Activated naive CD4-positive, alpha-beta T cell treated with Interleukin-2 at 50 U/mL for 16 hours (primary cell): ENCODE measurements at places on chromosomes 13 and 19.

GRCh38 chr19:44684892-44685863 lies 13.8 kb upstream of the CEACAM16 start:
- DNase-seq, result no peak

DNA sequence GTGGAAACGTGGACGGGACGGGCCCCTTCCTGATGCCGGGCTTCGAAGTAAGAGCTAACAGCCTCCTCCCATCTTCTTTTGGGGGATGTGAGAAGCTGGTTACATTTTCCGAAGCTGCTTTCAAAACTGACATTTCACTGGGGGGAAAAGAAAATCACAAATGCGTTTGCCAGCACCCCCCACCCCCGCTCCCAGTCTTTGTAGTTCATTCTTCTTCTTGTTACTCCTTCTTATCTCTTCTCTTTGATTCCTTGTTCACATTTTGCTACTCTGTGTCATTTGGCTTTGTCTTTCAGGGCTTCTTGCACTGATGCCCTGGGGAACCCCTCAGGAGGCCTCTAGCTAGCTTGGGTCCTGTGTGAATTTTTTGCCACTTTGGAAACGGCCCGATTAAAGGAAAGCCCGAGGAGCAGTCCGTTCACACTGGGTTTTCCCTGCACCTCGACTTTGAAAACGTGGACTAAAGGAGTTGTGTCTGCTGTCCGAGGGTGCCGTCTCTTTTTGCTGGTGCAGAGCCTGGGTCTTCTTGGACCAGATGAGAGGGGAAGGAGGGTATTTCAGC lies 1.3 kb downstream of the CARM1 start:
- peak; percentile 30 for DNase-seq

GRCh38 chr19:51093101-51093500 lies 10.4 kb upstream of the KLK14 start:
- DNase-seq, result no peak

GRCh38 chr13:93345024-93345423 lies 118.4 kb downstream of the GPC6 start:
- no peak for DNase-seq

DNA sequence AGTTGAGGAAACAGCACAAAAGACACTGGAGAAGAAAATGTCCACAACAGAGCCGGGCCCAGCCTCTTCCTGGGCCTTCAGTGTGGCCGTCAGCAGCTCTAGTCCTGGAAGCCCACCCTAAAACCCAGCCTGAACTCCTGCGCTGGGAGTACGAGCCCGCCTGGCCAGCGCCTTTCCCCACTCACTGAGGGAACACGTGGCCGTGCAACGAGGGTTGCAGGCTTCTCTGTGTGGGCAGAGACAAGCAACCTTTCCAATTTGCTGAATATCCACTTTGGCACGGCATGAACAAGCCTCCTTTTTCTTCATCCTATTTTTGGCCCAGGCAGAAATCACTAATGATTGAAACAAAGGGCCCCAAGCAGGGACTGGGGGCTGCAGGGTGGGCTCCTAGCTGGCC lies 89.2 kb downstream of the CRYL1 start:
- no peak for DNase-seq

GRCh38 chr13:99042521-99043250 lies 64.8 kb upstream of the DOCK9 start:
- no peak for DNase-seq

GRCh38 chr13:67806796-67807195 lies 576.7 kb upstream of the PCDH9 start:
- DNase-seq, result no peak

- no peak for DNase-seq
These were observed 97.4 kb upstream of the AKAP11 start for GRCh38 chr13:42174344-42175162.

- no peak for DNase-seq
These were observed 811.8 kb upstream of the GPC6 start for GRCh38 chr13:92414851-92415250.

DNA sequence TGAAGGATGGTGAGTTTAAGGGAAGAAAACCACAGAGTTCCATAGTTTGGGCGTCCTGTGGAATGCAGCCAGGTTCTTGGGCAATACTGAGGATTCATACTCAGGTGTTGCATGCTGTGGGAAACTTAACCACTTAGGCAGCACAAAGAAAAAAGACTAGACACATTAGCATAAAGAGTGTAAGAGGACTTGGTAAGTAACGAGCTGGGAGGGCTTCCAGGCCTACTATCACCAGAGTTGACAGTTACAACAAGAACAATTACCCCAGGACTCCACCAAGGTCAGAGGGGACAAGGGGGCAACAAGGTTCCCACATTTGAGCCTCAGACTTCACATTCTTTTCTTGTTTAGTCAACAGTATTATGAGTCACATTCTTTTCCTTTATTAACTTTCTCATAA lies 33.2 kb downstream of the KCTD12 start:
- no peak for DNase-seq

GRCh38 chr19:55369653-55370304 lies 484 bp downstream of the IL11 start:
- DNase-seq, result peak; percentile 30

- DNase-seq, result no peak
These were observed 24.4 kb downstream of the LTBP4 start for GRCh38 chr19:40625406-40626120.

GRCh38 chr19:44712864-44713515 lies 14.0 kb downstream of the CEACAM16 start:
- no peak for DNase-seq

DNA sequence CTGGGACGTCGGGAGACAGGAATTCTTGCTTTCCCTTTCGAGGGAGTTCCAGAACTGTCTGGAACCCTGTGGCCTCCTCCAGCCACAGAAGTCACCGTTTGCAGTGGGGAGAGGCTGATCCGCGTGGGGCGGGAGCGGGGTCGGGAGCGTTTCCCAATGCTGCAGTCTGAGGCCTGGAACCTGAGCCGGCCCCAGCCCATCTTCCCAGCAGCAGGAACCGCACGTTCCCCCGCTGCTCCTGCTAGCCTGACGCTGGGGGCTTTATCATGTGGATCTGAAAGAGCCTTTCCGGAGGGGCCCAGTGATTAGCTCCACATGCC lies 13.4 kb downstream of the DPP9 start:
- DNase-seq, result no peak

GRCh38 chr13:51614350-51614786 lies 30.1 kb downstream of the WDFY2 start:
- DNase-seq, result peak; percentile 40

DNA sequence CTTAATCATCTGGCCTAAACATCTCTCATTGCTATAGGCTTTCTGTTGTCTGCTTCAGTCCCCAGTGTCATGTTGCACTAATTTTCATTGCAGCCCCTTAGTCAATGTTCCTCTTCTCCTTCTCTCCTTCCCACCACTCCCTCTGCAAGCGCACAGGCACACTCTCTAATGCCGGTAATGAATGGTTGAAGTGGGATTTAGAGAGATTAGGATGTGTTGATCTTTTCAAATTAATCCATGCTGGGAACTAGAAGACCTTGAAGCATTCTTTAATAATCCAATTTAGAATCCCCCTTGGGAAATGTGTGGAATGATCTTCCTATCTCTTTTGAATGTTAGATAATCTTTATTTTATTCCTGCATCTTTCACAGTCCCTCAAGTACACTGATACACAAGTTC lies 33.2 kb upstream of the NDFIP2 start:
- DNase-seq, result no peak

- DNase-seq, result no peak
These were observed 841 bp upstream of the ZC3H13 start for GRCh38 chr13:46053162-46054012.

DNA sequence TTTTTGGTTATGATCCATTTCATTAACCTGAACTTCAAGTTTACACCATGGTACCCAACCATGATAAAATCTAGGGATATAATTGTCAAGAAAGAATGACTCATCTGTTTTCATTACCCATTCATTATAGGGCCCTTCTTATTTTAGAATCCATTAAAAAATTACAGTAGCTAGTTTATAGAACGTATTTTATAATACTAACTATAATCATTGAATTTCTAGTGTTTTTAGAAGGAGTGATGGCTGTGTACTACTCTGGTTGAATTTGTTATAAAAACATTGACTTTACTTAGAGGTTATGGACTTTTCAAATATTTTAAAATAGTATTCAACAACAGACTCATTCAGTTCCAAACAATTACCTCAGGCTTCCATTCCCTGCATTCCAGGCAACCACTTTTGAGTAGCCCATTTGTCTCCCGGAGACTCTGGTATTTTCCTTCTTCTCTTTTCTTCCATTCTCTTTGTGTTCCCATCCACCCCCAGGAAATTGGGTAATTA lies 71.9 kb upstream of the KLF12 start:
- no peak for DNase-seq

GRCh38 chr13:108176685-108177274 lies 38.6 kb downstream of the LIG4 start:
- peak; percentile 59 for DNase-seq

DNA sequence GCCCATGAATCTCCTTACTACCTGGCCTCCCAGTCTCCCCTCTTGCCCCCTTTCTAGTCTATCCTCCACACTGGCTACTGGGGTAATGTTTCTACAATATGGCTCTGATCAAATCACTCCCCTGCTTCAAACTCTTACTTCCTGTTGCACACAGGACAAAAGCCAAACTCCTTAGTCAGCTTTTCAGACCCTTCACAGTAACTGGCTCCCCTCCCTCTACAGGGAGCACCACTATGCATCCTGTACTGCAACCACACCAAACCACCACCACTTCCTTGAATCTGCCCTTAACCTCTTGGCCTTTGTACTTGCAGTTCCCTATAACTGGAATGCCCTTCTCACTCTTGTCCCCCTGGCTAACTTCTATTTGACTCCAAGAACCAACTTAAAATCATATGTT lies 32.2 kb downstream of the DEDD2 start:
- no peak for DNase-seq

DNA sequence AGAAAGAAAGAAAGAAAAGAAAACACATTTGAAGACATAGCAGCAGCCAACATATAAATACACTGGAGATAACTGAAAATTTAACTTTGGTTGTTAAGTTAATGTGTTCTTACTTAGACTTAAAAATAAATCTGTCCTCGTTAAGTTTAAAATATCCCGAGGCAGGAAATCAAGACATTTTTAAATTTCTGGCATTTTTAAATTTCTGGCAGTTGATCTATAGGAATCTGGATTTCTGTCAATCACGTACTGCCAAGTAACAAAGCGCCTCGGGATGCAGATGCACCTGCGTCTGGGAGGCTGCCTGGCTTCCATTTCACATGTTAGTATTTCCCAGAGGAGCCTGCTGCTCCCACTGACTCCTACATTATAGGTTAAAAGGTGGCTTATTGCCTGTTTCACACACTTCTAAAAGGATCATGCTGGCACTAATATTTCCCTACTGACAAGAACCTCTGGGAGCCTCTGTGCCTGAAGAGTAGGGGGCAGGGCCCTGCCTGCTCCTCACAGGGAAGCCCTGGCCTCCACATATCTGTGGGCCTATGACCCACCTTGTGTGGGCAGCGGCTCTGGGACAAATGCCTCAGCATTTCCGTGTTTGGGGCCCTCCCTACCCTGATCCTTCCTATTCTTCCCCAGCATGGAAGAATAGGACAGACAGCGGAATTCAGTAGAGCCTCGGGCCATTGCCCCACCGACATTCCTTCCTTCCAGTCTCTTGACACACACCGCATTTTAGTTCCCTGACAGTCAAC lies 62.8 kb upstream of the ATP12A start:
- DNase-seq, result no peak

- peak; percentile 84 for DNase-seq
These were observed 8.1 kb upstream of the ZNF784 start for GRCh38 chr19:55632463-55632834.

GRCh38 chr19:2360833-2361232 lies 768 bp downstream of the TMPRSS9 start:
- no peak for DNase-seq

- DNase-seq, result peak; percentile 85
These were observed at the start of gene ZNF90 for GRCh38 chr19:20077791-20078463. Gene ZNF90, plus strand, starts transcription at chr19:20078000. Its CDS starts 133 bp downstream, at chr19:20078133.

- DNase-seq, result no peak
These were observed 13.9 kb downstream of the APLP1 start for GRCh38 chr19:35882114-35882832.
